H1 (cell line): ENCODE measurements at places on chromosomes 4 and X.

GRCh38 chr4:16122784-16123183, 39.0 kb upstream of the PROM1 start:
- no peak for DNase-seq

DNA sequence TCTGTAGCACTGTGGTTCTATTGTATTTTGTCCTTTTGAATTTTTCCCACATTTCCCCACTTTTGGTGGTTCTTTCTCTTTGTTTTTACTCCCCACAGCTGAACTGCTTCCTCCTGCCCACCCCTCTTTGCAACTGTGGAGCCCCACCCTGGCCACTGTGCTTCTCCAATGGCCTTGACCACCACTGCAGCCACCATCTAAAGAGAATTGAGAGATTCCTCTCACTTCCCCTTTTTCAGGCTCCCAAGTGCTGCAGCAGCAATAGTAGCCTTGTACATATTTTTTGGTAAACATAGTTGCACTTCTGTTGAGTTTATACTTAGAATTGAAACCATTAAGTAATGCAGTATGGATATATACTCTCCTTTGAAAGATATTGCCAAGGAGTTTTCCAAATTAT, 51.3 kb upstream of the FRMPD3 start:
- no peak for DNase-seq

GRCh38 chr4:40622913-40623312, 6.8 kb downstream of the RBM47 start:
- no peak for DNase-seq

GRCh38 chrX:120462370-120462769, 6.7 kb downstream of the LAMP2 start:
- no peak for DNase-seq

- no peak for DNase-seq
Observed at GRCh38 chr4:31370866-31371465, 650.8 kb downstream of the PCDH7 start.

- no peak for DNase-seq
Observed at GRCh38 chr4:76607266-76607799, 172.3 kb downstream of the SHROOM3 start.

DNA sequence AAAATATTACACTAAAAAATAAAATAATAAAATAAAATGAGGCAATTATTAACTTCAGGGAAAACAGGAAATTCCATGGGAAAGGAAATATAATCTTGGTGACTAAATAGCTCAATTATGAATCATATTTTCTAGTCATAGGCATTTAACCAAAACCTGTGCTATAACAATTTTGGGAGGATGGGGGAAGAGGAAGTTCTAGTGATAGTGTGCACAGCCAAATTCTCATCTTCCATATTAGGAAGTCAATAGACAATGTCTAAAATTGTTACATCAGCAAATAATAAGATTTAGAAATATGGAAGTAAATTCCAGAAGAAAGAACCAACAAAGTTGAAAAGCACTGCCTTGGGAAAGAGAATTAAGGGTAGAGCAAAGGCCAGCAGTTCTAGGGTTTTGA, 2.8 kb downstream of the AWAT2 start:
- no peak for DNase-seq

DNA sequence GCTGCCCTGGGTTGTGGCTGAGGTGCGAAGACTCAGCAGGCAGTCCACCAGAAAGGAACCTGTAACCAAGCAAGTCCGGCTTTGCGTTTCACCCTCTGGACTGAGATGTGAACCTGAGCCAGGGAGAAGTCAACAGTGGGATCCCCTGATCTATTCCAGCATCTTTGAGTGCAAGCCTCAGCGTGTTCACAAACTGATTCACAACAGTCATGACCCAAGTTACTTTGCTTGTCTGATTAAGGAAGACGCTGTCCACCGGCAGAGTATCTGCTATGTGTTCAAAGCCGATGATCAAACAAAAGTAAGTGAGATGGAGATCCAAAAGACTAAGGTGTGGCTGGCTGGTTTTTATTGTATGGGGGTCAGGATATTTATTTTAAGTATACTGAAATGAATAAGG, 11.3 kb downstream of the TBC1D1 start:
- no peak for DNase-seq

- DNase-seq, result no peak
Observed at GRCh38 chr4:114998316-114998715, 115.1 kb downstream of the NDST4 start.
